Left ventricle myocardium inferior (tissue), 1 donor: ENCODE measurements at places on chromosomes 6 and 20. TPM values are rescaled to one million over a fixed set of nuclear protein-coding genes. Genes with fewer than 3 reads are reported as not detected.

DNA sequence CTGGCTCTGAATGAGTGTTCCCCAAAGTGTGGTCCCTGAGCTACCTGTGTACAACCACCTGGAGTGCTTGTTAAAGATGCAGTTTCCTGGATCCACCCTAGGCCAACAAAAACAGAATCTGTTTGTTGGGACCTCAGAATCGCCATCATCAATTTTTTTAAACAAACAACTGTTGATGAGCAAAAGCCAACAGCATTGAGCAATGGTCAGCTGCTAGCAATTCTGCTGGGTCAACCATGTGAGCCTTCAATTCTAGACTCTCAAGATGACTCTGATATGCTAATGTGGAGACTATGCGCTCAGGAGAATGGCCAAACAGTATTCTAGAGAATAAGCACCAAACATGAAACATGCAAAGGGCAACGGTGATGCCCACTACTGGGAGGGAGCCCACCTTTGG, 64.4 kb upstream of the IYD start:
- no peak overlapping the region for H3K27ac ChIP-seq
- no peaks in the 10 kb centered on the region for H3K4me1 ChIP-seq
- no peak for DNase-seq
- H3K27me3 ChIP-seq, result no peaks in the 10 kb centered on the region

DNA sequence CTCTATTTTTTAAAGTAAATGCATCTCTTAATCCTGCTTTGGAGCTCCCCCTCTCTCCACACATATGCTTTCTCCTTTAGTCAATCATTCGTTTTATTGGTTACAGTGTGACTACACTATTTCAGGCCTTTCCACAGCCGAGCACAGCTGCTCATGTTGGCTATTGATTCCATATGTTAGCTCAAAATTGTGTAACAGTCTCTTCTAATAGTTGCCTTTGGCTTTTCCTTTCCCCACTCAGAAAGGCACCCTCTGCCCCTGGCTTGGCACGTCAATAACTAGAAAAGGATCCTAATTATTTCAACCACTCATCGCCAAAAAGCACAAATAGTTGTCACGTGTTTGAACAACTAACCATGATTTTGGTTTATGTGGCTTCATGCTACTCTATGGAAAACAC, 410.3 kb upstream of the SLC35B3 start:
- no peaks in the 10 kb centered on the region for H3K27me3 ChIP-seq
- no peaks in the 10 kb centered on the region for H3K36me3 ChIP-seq
- no peak overlapping the region for H3K27ac ChIP-seq

- H3K4me3 ChIP-seq, result no peak overlapping the region
- no peak overlapping the region for H3K27ac ChIP-seq
- no peaks in the 10 kb centered on the region for H3K27me3 ChIP-seq
- no peak for DNase-seq
Measured at GRCh38 chr20:53964501-53965253, 105.7 kb downstream of the BCAS1 start.

DNA sequence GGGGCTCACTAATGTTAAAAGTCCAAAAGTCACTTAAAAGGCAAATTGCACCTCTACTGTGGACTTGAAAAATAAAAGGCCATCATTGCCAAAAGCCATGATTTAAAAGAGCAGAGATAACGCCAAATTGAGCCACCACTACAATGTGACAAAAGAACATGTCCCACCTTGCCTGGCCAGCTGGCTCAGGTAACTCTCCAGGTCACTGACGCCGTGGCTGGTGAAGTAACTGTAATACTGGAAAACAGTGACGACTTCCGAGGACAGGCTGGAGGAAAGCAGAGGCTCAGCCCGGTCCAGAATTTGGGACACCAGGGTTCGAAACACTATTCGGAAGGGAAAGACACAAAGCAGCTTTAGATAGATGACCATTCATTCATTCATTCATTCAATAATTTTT, 29.3 kb upstream of the ARMH2 start:
- H3K27ac ChIP-seq, result no peak overlapping the region
- H3K36me3 ChIP-seq, result peaks cover 24% of the 10 kb centered on the region
- no peak for DNase-seq
- no peaks in the 10 kb centered on the region for H3K4me1 ChIP-seq
- H3K4me3 ChIP-seq, result no peak overlapping the region

DNA sequence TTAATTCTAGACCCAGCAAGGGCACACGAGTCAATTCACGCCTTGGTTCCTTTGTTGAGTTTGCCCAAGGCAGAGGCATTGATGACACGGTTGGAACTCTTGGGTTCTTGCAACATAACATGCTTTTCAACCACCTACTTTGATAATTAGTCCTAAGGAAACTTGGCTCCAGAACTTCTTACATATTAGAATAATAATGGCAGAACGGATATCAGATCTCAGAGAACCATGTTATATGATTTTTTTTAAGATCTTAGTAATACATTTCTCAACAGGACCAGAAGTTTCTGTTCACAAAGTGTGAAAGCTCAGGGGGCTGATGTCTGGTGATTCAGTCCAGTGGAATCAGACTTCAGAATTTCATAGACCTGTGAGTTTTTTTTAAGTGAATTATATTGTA, 19.2 kb downstream of the SPTLC3 start:
- H3K4me3 ChIP-seq, result no peak overlapping the region
- no peaks in the 10 kb centered on the region for H3K36me3 ChIP-seq
- no peak for DNase-seq
- H3K27ac ChIP-seq, result no peak overlapping the region
- no peaks in the 10 kb centered on the region for H3K27me3 ChIP-seq

DNA sequence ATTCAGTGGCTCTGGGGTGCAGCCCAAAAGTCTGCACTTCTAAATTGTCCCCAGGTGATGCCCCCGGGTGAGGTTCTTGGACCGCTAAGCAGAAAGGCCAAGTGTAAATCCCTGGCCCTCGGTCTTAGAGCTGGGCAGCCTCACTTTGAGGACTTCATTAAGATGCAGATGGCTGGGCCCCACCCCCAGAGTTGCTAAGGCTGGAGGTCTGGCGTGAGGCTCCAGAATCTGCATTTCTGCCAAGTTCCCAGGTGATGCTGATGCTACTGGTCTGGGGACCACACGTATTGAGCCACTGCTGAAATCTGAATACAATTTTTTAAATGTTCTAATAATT, 735 bp upstream of the SLC23A2 start:
- peak overlapping the region; percentile 81 for H3K4me3 ChIP-seq
- H3K27ac ChIP-seq, result no peak overlapping the region
- peaks cover 18% of the 10 kb centered on the region for H3K4me1 ChIP-seq
- peak; percentile 18 for DNase-seq
- H3K36me3 ChIP-seq, result no peaks in the 10 kb centered on the region

DNA sequence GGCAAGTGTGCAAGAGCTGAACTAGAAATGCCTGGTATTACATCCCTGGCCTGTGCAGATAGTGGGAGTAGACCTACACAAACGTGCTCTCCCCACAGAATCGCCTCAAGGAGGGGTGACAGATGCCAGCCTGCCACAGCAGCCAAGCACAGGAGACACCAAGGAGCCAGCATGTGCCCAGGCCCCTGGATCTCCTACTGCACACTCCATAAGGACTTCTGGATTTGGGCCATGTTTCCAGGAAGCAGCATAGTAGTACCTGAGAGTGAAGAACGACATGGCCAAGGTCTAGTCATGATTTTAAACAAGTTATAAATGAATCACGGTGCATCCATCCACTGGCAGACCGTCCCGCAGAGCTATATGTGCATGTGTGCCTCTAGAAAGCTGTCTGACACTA, 232.2 kb downstream of the SYNDIG1 start:
- DNase-seq, result no peak
- H3K27ac ChIP-seq, result no peak overlapping the region
- no peak overlapping the region for H3K4me3 ChIP-seq
- H3K27me3 ChIP-seq, result no peaks in the 10 kb centered on the region
- H3K36me3 ChIP-seq, result no peaks in the 10 kb centered on the region

DNA sequence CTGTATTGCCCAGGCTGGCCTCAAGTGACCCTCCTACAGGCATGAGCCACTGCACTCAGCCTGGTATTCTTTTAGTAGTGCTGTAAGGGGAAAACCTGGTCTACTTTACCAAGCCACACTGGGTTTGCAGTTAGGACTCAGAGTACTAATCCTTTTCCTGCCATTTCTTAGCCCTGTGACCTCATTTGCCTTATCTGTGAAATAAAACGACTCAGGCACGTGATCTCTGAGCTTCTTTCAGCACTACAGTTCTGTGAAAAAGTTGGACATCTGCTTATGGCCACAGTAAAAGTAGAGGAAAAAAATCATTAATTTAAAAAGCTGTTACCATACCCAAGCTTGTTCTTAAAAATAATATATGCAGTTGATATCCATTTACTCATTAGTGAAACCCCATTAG, 1007.5 kb downstream of the KIF16B start:
- no peaks in the 10 kb centered on the region for H3K36me3 ChIP-seq
- H3K4me3 ChIP-seq, result no peak overlapping the region
- H3K27ac ChIP-seq, result no peak overlapping the region
- peaks cover 3% of the 10 kb centered on the region for H3K4me1 ChIP-seq

GRCh38 chr20:34431168-34431567, 68.1 kb downstream of the ITCH start:
- no peak overlapping the region for H3K4me3 ChIP-seq
- H3K27me3 ChIP-seq, result no peaks in the 10 kb centered on the region
- no peak for DNase-seq
- no peak overlapping the region for H3K27ac ChIP-seq
- H3K36me3 ChIP-seq, result peaks cover 20% of the 10 kb centered on the region

- H3K27ac ChIP-seq, result peak overlapping the region; percentile 90
- H3K4me1 ChIP-seq, result peaks cover 56% of the 10 kb centered on the region
- no peaks in the 10 kb centered on the region for H3K27me3 ChIP-seq
- peak overlapping the region; percentile 66 for H3K4me3 ChIP-seq
Measured at GRCh38 chr6:56692523-56693245, 50.0 kb upstream of the DST start.

- H3K36me3 ChIP-seq, result peaks cover 17% of the 10 kb centered on the region
- no peak overlapping the region for H3K4me3 ChIP-seq
- peaks cover 25% of the 10 kb centered on the region for H3K4me1 ChIP-seq
- peak overlapping the region; percentile 41 for H3K27ac ChIP-seq
- H3K27me3 ChIP-seq, result no peaks in the 10 kb centered on the region
- DNase-seq, result peak; percentile 52
Measured at GRCh38 chr6:142187209-142187608, 40.1 kb downstream of the VTA1 start.

DNA sequence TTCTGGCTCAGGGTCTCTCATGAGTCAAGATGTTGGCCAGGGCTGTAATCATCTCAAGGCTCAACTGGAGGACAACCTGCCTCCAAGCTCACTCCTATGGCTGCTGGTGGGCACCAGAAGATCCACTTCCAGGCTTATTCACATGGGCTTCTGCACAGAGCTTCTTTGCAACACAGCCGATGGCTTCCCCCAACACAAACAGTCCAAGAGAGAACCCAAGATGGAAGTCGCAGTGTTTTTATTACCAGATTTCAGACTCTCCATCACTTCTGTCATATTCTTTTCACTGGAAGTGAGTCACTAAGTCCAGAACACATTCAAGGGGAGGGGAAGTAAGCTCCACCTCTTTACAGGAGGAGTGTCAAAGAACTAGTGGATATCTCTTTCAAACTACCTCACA, 75.5 kb downstream of the CD164 start:
- no peaks in the 10 kb centered on the region for H3K27me3 ChIP-seq
- no peak overlapping the region for H3K27ac ChIP-seq

DNA sequence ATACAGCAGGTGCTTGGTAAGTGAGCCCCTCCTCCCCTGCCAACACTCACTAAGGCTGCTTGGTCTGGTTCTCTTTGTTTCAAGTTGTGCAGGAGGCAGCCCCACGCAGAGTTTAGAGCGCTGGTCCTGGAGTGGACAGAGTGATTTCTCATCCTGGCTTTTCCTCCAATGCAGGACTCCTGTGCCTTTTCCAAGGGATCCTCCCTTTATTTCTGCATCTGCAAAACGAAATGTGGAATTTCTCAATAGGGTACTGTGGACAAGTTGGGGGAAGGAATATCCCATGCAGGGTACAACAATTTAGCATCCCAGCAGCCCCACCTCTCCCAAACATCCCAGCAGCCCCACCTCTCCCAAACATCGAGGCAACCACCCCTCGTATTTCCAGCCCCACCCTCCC, 30.6 kb upstream of the CCDC167 start:
- DNase-seq, result no peak
- no peaks in the 10 kb centered on the region for H3K36me3 ChIP-seq
- H3K27ac ChIP-seq, result no peak overlapping the region

DNA sequence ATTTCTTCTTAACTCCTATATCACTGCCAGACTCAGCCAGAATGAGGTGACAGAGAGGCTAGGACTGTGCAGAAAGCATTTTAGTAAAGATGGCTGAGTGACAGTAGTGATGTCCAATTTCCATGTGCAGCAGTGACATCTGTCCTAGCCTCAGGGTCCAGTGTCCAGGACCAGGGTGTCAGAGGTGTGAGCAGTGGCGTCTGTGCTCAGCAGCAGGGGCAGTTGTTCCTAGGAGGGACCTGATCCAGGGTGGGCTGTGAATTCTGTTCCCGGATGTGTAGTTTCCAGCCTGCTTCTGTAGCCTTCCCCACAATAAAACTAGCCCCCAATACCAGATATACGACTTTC, 6.0 kb downstream of the HLA-B start:
- no peak overlapping the region for H3K4me3 ChIP-seq
- peaks cover 20% of the 10 kb centered on the region for H3K4me1 ChIP-seq
- H3K36me3 ChIP-seq, result peaks cover 19% of the 10 kb centered on the region
- no peaks in the 10 kb centered on the region for H3K27me3 ChIP-seq
- no peak overlapping the region for H3K27ac ChIP-seq
- no peak for DNase-seq

NDUFAF5 gene
- total RNA-seq, result 60.2 TPM

SASH1 gene
- total RNA-seq, result 22.5 TPM

BHLHE23 gene
- total RNA-seq, result not detected

BNIP5 gene
- total RNA-seq, result not detected

HLA-DOA gene
- total RNA-seq, result 1.8 TPM

PSMA7 gene
- total RNA-seq, result 233 TPM

CHRNA4 gene
- 0.38 TPM for total RNA-seq

ABT1 gene
- 8.3 TPM for total RNA-seq
